Breast epithelium (tissue), 4 donors: ENCODE measurements at places on chromosomes 6 and 20. TPM values are rescaled to one million over a fixed set of nuclear protein-coding genes. Genes with fewer than 3 reads are reported as not detected.

The MMUT gene
- 17.0 TPM for total RNA-seq

The COL12A1 gene
- 90.9 TPM for total RNA-seq

The FHL5 gene
- total RNA-seq, result 12.9 TPM

- DNase-seq, result no peak
- no peaks in the 10 kb centered on the region for H3K27me3 ChIP-seq
- H3K4me1 ChIP-seq, result peaks cover 21% of the 10 kb centered on the region
- no peak overlapping the region for H3K4me3 ChIP-seq
- H3K36me3 ChIP-seq, result no peaks in the 10 kb centered on the region
These were observed 6.2 kb downstream of the COL9A3 start for GRCh38 chr20:62822788-62823651.

DNA sequence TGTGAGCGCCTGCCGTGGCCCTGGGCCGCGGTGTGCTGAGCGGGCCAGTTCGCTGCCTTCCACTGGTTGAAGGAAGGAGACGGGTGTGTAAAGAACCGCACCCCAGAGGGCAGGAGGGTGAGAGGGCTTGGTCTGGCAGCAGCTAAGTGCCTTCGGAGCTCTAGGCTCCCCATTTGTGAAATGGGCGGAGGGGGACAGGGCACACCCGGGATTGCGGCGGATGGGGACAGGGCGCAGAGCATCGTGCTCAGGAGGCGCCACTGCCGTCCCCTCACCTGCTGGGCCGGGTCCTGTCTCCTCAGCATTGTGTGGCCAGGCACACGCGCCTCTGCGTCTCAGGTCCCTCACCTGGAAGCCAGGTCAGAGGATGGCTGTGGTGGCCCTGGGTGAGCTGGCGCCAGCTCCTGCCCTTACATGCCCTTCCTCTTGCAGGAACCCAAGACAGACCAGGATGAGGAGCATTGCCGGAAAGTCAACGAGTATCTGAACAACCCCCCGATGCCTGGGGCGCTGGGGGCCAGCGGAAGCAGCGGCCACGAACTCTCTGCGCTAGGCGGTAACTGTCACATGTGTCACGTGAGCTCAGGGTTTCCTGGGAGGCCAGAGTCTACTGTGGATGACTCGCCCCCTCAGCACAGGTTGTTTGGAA is 3.1 kb downstream of the ADRM1 start:
- no peaks in the 10 kb centered on the region for H3K27me3 ChIP-seq
- no peaks in the 10 kb centered on the region for H3K36me3 ChIP-seq

GRCh38 chr6:31042806-31043205 is 32.5 kb downstream of the MUC22 start:
- no peak overlapping the region for H3K27ac ChIP-seq
- no peaks in the 10 kb centered on the region for H3K36me3 ChIP-seq
- H3K4me1 ChIP-seq, result no peaks in the 10 kb centered on the region
- no peaks in the 10 kb centered on the region for H3K27me3 ChIP-seq
- no peak overlapping the region for H3K4me3 ChIP-seq
- DNase-seq, result peak; percentile 58

GRCh38 chr6:89917216-89917615 is 22.9 kb downstream of the GJA10 start:
- no peak overlapping the region for H3K27ac ChIP-seq
- no peaks in the 10 kb centered on the region for H3K4me1 ChIP-seq
- H3K4me3 ChIP-seq, result no peak overlapping the region
- no peaks in the 10 kb centered on the region for H3K27me3 ChIP-seq

DNA sequence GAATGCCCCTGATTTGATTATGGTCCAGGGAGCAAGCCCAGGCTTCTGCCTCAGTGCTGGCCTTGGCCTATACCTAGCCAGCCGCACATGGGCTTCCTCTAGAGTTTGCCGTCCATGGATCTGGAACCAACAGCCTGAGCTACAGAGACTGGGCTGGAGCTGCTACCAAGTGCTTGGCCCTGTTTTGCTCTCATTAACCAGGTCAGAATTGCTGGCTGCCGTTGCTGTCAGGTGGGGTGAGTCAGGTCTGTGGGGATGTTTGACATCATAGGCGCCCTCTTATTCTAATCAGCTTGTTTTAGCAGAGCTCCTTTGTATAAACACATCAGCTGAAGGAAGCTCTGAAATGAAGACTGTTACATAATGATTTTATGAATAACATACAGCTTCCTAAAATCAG is 83.1 kb upstream of the PHACTR2 start:
- no peak overlapping the region for H3K4me3 ChIP-seq
- H3K27ac ChIP-seq, result peak overlapping the region; percentile 52
- H3K4me1 ChIP-seq, result no peaks in the 10 kb centered on the region
- no peak for DNase-seq
- H3K27me3 ChIP-seq, result no peaks in the 10 kb centered on the region
- no peaks in the 10 kb centered on the region for H3K36me3 ChIP-seq

GRCh38 chr6:123875784-123876183 is 72.1 kb downstream of the NKAIN2 start:
- DNase-seq, result no peak
- H3K27me3 ChIP-seq, result no peaks in the 10 kb centered on the region
- no peaks in the 10 kb centered on the region for H3K4me1 ChIP-seq
- H3K27ac ChIP-seq, result no peak overlapping the region
- no peak overlapping the region for H3K4me3 ChIP-seq

DNA sequence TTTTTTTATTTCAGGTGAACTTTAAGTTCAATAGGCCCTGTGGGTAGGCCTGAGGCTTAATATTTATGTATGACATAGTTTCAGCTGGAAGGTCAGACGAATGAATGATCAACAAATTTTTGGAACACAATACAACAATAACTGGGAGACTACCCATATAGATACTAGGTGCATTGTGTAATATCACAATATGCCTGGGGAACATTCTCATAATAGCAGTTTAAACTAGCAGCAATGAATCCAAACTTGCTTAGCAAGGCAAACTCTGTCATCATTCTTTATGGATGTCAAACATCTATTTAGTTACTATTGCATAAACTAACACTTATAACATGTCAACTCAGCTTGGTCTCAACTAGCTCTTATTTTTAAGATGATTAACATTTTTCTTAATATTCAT is 49.3 kb downstream of the ELOVL4 start:
- DNase-seq, result no peak
- no peaks in the 10 kb centered on the region for H3K4me1 ChIP-seq

DNA sequence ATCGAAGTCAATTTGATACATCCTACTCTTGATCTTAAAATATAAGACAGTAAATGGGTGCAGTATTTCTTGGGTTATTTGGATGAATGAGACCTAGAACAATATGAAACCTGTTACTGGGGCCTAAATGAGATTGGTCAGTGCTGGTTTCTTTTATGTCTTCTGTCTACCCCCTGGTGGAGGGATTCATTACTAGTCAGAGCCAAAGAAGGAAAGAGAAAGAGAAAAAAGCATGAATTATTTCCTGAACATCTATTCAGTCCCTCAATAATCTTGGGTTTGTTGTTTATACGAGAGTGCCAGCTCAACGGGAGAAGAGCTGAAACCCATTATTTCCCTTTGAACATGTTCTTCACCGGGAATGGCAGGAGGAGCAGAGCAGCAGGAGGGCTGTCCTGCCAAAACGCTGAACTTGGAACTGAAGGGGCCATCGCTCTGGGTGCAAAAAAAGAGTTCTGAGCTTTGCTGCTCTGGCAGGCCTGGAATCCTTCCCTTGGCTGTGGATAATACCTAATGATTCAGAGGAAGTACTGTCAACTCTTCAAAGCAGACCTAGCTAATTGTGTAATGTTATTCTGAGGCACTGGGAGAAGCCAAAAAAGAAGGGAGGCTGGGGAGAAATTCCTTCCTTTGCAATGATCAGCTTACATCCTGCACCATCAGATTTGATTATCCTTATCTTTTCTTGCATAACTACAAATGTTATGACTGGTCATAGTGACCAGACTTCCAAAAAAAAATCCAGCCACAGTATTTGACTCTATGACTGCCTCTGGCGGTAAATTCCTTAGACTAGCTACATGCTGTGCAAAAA is 72.0 kb downstream of the BLOC1S5 start:
- H3K4me1 ChIP-seq, result no peaks in the 10 kb centered on the region
- no peak overlapping the region for H3K27ac ChIP-seq
- no peaks in the 10 kb centered on the region for H3K27me3 ChIP-seq
- DNase-seq, result no peak
- H3K4me3 ChIP-seq, result no peak overlapping the region

- no peak overlapping the region for H3K27ac ChIP-seq
- H3K36me3 ChIP-seq, result no peaks in the 10 kb centered on the region
- no peaks in the 10 kb centered on the region for H3K27me3 ChIP-seq
- H3K4me1 ChIP-seq, result no peaks in the 10 kb centered on the region
- DNase-seq, result no peak
- H3K4me3 ChIP-seq, result no peak overlapping the region
These were observed 483.3 kb downstream of the TFAP2B start for GRCh38 chr6:51301962-51302361.
